HepG2 (cell line): ENCODE measurements at places on chromosomes 3 and 15. TPM values are rescaled to one million over a fixed set of nuclear protein-coding genes. Genes with fewer than 3 reads are reported as not detected.

DNA sequence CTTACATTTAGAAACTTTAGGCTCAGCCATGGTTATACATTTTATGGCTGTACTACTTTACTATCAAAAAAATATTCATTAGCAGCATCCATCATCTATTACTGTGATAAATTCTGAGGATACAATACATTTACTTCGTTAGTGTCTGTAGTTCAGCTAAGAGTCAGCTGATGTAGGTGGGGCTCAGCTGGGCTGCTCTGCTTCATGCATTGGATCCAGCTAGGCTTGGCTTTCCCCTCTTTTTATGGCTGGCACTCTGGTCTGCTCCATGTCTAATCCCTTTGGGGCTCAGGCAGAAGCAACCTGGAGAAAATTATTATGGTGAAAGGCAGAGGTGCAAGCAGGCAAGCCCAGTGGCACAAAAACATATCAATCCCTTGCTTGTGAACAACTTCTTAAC lies 930.1 kb upstream of the NR2F2 start:
- DNase-seq: no peak

- DNase-seq: peak; percentile 44
Observed at GRCh38 chr3:53890726-53891475, 758 bp downstream of the SELENOK start.

GRCh38 chr3:54374214-54374852 lies 252.0 kb downstream of the CACNA2D3 start:
- DNase-seq: peak; percentile 15

GRCh38 chr3:132394320-132394719 lies 23.0 kb upstream of the DNAJC13 start:
- DNase-seq: no peak

DNA sequence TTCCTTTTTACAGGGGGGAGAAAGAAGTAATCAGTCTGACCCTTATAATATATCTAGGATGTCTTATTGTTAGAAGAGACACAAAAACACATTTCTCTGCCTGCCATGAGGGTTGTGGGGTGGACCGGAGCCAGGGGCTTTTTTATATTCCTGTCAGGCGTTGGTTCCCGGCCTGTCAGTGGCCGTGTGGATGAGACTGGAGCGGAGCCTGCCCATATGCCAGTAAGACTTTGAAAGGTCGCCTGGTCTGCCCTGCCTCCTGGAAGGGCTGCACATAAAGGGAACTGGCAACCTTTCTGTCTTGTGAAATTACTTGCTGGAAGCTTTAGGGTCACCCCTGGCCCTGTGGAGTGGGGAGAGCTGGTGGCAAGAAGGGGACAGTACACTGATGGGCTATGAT lies 34.7 kb downstream of the MAP3K13 start:
- no peak for DNase-seq

DNA sequence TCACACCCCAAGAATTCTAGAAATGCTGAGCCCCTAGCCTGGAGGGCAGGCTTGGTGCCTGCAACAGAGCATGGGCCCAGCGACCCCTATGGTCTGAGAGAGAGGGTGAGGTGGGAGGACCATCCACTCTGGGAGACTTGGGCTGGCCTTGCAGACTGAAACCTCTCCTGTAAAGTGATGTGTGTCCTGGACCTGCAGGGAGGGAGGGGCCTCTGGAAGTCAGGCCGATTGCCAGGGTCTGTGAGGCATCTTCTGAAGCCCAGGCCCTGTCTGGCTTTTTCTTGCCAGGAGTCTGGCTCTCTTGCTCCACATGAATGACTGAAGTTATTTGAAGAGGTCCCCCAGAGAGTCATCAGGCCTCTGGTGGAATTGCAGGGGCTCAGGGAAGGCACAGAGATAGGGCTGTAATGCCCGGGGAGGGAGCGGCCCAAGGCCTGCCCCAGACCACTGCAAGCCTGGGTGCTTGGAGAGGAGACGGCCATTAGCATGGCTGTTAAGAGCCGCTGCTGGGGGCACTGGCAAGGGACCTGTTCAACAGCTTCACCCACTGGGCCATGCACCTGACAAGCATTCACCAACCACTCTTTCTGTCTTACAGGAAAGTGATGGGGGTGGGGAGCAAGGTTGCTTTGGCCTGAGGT lies 56.0 kb upstream of the CHRNA7 start:
- no peak for DNase-seq

GRCh38 chr3:183613366-183614285 lies 21.8 kb upstream of the KLHL24 start:
- DNase-seq: no peak

GRCh38 chr15:78242128-78242527 lies 7.8 kb upstream of the ACSBG1 start:
- peak; percentile 55 for DNase-seq

Gene BTLA
- total RNA-seq: not detected in 2 replicates

Gene NME9
- not detected in 2 replicates for total RNA-seq

Gene EOGT
- 11.1 and 18.6 TPM in 2 replicates for total RNA-seq

Gene MRPS22
- total RNA-seq: 113 and 139 TPM in 2 replicates

Gene HEG1
- 9.7 and 10.7 TPM in 2 replicates for total RNA-seq

Gene CCDC39
- total RNA-seq: not detected in 2 replicates

Gene RAB43
- total RNA-seq: 10.2 and 11.8 TPM in 2 replicates
